ENCODE measurements at places on chromosomes 5 and 9.

GRCh38 chr5:74394528-74394915 lies 246.0 kb downstream of the ENC1 start:
- no peak for DNase-seq

DNA sequence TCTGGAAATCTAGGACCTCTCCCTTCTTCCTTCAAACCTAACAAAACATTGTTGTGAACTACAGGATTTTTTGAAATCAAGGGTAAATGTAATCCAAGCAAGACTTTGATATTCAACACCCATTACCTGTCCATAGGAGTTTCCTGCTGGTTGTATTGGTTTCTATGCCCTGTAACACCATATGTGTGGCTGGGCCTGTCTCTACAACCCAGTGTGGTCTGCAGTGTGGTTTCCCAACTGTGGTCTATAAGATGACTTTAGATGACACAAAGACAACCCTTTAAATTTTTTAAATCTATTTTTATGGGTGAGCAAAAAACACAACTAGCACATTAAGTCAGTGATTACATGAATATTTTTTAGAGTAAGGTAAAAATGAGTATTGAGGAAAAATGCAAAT lies 93.1 kb downstream of the SMIM15 start:
- DNase-seq: no peak

- no peak for DNase-seq
These were observed 468.9 kb downstream of the ACTL7B start for GRCh38 chr9:108386859-108387384.

GRCh38 chr5:141409598-141410306 lies 1.9 kb downstream of the PCDHGB6 start:
- no peak for DNase-seq

- no peak for DNase-seq
These were observed 36.5 kb downstream of the CACNA1B start for GRCh38 chr9:137913771-137914767.

GRCh38 chr5:72555871-72556270 lies 48.7 kb upstream of the ZNF366 start:
- DNase-seq: no peak

- no peak for DNase-seq
These were observed 97.9 kb downstream of the SV2C start for GRCh38 chr5:76180814-76181805.

DNA sequence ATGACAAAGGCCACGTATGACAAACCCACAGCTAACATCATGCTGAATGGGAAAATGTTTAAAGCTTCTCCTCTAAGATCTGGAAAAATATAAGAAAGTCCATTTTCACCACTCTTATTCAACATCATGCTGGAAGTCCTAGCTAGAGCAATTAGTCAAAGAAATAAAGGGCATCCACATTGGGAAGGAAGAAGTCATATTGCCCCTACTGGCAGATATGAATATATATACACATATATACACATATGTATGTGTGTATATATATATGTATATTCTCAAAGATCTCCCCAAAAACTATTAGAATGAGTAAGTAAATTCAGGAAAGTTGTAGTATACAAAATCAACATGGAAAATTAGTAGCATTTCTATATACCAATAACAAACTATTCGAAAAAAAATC lies 17.1 kb downstream of the APBA1 start:
- no peak for DNase-seq

- DNase-seq: peak; percentile 44
These were observed 2.1 kb downstream of the SH2D3C start for GRCh38 chr9:127776195-127776923.

- DNase-seq: peak; percentile 44
These were observed 29.9 kb downstream of the CSF2 start for GRCh38 chr5:132103332-132103951.

DNA sequence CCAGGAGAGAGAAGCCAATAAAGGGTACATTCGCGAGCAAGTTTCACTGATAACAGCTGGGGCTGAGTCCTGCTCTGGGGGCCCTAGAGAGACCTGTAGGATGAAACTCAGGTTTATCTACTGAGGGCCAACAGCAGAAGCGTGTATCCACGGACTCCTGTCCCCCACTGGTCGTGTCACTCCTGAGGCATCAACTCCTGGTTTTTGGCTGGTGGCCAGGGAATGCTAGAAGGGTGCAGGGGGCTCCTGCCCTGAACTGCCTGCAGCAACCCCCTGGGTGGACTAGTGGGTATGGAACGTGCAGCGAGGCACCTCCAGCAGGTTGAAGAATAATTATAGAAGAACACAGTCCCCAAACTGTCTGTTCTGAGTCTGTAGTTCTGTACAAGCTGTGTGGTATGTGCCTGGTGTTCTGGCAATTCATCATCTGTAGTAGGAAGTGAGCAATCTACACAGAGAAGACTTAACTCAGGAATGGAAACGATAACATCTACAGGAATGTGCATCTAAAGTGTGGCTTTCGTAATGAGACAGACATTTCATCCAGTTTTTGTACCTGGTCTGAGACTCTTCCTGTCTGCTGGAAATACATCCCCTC lies 64.5 kb upstream of the GNA14 start:
- DNase-seq: no peak

- DNase-seq: no peak
These were observed 1993.4 kb downstream of the EFNA5 start for GRCh38 chr5:105677291-105677690.

GRCh38 chr5:126972062-126972895 lies 58.1 kb downstream of the MARCHF3 start:
- DNase-seq: no peak

DNA sequence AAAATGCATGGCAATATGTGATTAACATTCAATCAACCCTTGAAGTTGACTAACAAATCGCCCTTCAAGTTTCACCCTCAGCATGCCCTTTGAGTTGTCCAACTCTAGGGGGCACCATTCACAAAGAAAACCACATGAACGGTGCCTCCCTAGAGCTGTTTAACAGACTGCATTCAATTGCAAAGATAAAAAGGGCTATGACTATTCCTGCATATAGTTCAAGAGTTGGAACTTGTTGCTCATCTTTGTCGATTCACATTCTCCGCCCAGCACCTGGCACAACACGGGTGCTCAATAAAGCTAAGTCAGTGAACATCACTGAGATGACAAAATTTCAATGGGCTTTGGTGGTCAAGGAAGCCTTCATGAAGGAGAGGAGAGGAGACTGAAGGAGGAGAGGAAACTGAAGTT lies 69.6 kb upstream of the SLC30A5 start:
- DNase-seq: no peak

GRCh38 chr9:38621434-38622287 lies 1.3 kb upstream of the ANKRD18A start:
- peak; percentile 27 for DNase-seq

GRCh38 chr5:116652196-116652729 lies 77.6 kb upstream of the SEMA6A start:
- no peak for DNase-seq

- DNase-seq: no peak
These were observed 108.2 kb upstream of the IFNE start for GRCh38 chr9:21590058-21590996.

- DNase-seq: no peak
These were observed 91.0 kb upstream of the COL5A1 start for GRCh38 chr9:134550584-134550983.

- no peak for DNase-seq
These were observed 63.3 kb upstream of the ZFR start for GRCh38 chr5:32507738-32508434.

DNA sequence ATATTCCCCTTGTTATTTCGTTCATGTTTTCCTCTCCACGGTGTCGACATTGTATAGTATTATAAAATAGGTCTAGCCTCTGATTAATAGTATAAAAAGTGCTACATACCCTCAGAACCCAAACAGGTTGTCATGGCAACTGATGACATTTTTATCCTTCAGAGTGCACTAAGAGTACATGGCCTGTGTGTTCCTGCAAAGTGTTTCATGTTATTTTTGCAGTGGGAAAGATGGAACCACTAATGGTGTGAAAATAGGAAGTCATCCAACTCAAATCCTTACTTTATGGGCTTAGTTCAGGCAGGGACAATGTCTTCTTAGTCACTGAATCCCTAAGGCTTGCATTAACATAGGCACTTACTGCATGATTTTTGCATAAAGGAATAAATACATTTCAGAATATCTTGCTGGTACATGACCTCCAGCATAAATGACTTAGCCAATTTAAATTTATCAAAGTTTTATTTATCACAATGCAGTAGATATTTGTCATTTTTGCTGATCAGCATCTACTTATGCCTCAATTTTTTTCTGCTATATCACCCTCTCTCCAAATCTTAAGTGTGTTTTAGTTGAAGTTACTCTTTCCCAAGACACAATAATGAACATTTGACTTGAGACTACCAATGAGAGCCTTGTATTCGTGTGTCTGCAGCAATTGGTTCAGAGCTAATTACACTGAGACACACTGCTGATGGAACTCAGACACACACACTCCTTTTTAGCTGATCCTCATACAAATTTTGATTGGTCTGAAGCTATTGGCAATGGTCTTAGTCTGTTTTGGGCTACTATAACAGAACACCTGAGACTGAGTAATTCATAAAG lies 243.7 kb downstream of the KCTD16 start:
- no peak for DNase-seq

DNA sequence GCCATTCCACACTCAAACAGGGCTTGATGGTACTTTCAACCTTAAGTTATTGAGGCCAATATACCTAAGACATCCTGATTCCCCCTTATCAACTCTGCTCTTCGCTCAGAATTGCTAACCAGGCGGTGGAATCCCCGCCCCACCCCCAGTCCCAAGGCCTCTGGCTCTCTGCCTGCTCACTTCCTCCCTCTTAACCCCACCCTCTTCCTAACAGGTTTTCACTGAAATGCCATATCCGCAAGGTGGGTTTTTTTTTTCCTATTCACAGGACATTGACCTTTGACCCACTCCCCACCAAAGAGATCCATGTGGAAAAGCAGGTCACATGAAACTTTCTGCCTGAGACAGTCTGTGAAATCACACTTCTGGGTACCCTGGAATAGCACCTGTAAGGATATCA lies 66.6 kb upstream of the IFNK start:
- DNase-seq: no peak

GRCh38 chr5:116507051-116507537 lies 67.5 kb downstream of the SEMA6A start:
- DNase-seq: no peak

GRCh38 chr9:128160603-128160987 lies 530 bp downstream of the BBLN start:
- peak; percentile 39 for DNase-seq

DNA sequence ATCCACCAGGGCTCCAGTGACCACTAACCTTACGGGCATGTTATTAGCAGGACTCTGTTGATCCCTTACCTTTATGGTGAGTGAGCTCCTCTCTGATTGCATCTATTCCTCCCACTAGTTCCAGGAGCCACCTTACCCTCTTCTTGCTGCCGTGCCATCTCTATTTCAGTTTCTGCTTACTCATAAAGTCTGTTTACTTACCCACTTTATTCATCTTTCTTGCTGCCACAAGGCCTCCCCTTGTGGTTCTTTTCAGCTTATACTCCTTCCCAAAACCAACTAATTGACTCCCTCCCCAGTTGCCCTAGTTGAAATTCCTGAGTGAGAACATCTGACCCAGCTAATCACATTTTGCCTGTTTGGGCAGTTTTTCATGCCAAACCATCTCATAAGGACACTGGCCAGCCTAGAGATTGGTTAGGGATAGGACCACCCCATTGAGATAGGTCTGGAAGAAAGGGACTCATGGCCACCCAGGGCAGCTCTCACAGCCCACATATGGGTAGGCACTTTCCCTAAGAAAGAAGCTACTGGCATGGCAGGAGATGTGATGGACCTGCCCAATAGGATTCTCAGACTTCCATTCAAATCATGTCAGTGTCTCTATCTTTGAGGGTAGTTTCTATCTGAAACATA lies 412.7 kb downstream of the EFNA5 start:
- DNase-seq: no peak

DNA sequence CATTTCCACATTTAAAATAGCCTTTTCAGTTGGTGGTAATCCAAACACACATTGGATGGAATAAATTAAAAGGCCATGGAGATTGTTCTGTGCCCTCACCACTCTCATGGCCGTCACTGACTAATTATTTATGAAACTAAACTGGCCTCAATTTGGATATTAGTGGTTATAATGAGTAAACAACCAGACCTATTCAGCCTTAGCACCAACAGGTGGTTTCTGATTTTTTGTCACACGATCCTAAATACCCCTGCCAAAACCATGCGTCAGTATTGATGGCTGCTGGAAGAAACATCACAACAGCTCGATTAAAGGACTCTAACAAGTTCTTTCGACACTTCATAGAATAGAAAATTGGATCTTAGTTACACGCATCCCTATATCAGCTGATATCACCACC lies 276.0 kb upstream of the DAP start:
- no peak for DNase-seq

GRCh38 chr5:123088031-123088805 lies 823 bp upstream of the PRDM6 start:
- no peak for DNase-seq

- DNase-seq: no peak
These were observed 12.8 kb downstream of the FER start for GRCh38 chr5:108760512-108760911.

- DNase-seq: no peak
These were observed 49.5 kb downstream of the CAMSAP1 start for GRCh38 chr9:135857843-135858242.

- no peak for DNase-seq
These were observed 206.9 kb upstream of the PCSK5 start for GRCh38 chr9:75683591-75683990.

- DNase-seq: no peak
These were observed 541.0 kb downstream of the RAB3C start for GRCh38 chr5:59123595-59124561.

All from stimulated activated CD4-positive, alpha-beta T cell treated with anti-CD3 and anti-CD28 coated beads, Interleukin-15, amount 100 ng/mL, for 1 hour (primary cell).